Left colon (tissue), 2 donors: ENCODE measurements at places on chromosomes 16 and 17. TPM values are rescaled to one million over a fixed set of nuclear protein-coding genes. Genes with fewer than 3 reads are reported as not detected.

Gene AURKB
- 6.4 TPM for total RNA-seq

Gene INTS2
- total RNA-seq = 9.8 TPM

Gene PRKCB
- total RNA-seq = 3.8 TPM

Gene TNK1
- 24.9 TPM for total RNA-seq

Gene SMPD3
- total RNA-seq = 71.5 TPM

Gene PDE6G
- total RNA-seq = 0.34 TPM

GRCh38 chr17:14470417-14470816 is 169.5 kb downstream of the HS3ST3B1 start:
- no peak for DNase-seq

GRCh38 chr16:57749856-57750452 is 14.4 kb downstream of the KATNB1 start:
- DNase-seq = no peak

- no peak for DNase-seq
These were observed 17.9 kb upstream of the NSMCE1 start for GRCh38 chr16:27286451-27286850.

DNA sequence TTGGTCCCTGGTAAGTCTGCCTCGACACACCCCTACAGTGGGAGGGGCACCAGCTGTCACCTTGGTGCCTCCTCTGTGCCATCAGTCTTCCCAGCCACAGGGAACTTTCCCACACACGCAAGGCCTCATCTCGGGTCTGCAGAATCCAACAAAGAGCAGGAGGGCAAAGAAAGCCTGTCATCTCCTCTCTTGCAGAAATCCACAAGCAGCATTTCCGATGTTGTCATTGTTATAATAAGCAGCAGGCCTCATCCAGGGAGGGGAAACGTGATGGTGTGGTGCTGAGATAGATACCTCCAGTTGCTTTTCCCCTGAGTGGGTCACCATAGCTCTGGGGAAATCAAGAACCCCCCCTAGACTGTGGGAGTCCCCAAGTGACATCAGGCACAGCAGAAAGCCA is 110.4 kb downstream of the CMIP start:
- no peak for DNase-seq

- DNase-seq = no peak
These were observed 881.3 kb downstream of the CDH11 start for GRCh38 chr16:64240586-64240985.

DNA sequence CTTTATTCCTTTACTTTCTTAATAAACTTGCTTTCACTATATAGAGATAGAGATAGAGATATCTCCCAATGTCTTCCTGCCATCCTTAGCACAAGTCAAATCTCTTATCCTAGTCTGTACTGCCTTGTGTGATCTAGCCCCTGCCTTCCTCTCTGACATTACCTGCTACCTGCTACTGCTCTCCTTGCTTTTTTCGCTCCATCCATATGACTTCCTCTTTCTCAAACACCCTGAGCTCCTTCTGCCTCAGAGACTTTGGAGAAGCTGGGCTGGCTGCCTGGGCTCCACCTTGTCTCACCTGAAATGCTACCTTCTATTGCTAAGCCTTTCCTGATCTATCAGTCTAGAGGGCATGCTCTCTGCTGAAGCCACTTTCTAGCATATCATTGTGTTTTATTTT is 24.7 kb upstream of the WSB1 start:
- no peak for DNase-seq

DNA sequence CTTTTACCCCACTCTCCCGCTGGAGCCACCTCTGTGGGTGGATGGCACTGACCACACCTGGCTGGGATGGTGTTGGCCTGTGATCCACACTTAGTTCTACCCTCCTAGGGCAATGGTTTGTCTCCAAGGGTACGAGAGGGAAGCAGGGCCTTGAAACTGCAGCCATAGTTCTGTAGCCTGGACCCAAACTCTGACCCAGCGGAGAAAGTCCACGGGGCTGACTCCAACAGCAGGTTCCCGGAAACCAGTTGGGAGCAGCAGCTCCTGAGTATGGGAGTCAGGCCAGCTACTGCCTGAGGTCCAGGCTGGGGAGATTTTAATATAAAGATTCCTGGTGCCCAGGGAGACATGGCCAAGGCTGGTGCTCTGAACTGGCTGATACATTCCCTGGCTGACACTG is 23.6 kb upstream of the MTSS2 start:
- no peak for DNase-seq

GRCh38 chr17:73711184-73711583 is 66.9 kb upstream of the SDK2 start:
- DNase-seq = no peak

DNA sequence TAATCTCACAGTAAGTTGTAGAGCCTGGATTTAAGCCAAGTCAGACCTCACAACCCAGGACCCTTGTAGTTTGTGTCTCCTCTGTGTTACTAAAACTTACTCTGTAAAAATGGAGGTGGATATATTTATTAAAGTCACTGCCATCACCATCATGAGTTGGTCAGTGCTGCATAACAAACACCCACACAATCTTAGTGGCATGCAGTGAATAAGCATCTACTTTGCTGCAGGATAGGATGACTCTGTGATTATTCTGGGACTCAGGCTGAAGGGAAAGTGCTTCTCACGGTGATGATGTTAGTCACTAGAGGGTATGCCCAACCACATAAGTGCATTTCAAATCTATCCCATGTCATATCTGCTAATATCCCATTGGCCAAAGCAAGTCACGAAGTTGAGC is 398.7 kb downstream of the XYLT1 start:
- DNase-seq = no peak

GRCh38 chr17:68296217-68297191 is 5.2 kb downstream of the ARSG start:
- no peak for DNase-seq

DNA sequence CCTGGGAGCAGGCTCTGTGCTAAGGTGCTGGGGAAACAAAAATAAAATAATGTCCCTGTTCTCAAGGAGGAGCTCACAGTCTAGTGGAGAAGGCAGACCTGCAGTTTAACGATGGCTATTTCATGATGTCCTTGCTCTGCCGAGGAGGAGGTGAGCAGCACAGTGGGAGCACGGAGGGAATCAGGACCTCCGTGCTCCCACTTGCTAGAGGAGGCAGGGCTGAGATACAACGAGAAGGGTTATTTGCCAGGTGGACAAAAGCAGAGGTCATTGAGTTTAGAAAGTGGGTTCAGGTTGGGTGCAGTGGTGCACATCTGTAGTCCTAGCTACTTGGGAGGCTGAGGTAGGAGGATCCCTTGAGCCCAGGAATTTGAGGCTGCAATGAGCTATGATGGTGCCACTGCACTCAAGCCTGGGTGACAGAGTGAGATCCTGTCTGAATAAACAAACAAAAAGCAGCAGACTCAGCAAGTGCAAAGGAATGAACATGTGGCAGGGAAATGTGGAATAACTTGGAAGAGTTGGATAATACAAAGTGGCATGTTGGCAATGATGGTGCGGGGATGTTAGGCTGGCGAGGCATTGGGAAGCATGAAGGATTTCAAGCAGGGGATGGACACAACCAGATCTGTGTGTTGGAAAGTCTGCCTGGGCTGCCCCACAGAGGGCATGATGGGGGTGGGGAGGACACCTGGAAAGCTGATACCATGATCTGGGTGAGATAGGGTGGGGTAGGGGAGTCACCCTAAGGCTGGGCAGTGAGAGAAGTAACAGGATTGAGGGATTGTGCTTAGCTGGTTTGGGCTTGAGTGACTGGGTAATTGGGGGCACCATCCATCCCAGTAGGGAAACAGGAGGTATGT is 12.8 kb upstream of the TNS4 start:
- DNase-seq = no peak

- no peak for DNase-seq
These were observed 20.9 kb downstream of the IRX3 start for GRCh38 chr16:54265575-54266107.

DNA sequence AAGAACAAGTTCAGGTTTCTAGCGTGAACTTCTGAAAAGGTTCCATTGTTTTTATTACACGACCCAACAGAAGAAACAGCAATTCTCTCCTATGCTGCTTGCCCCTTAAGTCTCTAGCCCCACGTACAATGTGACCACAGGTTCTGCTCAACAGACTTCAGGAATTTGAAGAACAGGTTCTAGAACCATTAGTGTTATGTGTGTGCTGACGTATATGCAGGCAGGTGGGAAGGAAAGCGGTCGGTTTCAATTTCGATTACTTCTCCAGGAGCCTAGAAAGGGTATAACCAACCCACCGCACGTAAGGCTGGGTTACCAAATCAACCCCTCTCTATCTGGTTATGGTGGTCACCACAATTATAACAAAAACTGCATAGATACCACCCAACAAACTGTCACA is 39.4 kb downstream of the XPO6 start:
- DNase-seq = no peak

DNA sequence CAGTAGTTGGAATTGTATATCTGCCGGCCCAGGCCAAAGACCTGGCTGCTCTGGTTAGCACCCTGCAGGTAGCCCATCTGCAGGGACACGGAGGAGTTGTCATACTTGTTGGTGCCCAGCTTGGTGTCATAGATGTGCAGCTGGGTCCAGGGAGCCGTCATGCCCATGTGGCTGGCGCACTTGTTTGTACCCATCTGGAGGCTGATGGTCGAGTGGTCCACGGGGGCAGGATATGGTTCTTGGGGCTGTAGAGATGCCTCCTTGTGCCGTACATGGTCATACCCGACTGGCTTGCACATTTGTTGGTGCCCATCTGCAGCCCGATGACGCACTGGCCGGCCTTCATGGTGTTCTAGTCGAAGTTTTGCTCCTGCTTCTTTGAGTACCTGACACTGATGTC is 6.0 kb downstream of the CDH3 start:
- no peak for DNase-seq

DNA sequence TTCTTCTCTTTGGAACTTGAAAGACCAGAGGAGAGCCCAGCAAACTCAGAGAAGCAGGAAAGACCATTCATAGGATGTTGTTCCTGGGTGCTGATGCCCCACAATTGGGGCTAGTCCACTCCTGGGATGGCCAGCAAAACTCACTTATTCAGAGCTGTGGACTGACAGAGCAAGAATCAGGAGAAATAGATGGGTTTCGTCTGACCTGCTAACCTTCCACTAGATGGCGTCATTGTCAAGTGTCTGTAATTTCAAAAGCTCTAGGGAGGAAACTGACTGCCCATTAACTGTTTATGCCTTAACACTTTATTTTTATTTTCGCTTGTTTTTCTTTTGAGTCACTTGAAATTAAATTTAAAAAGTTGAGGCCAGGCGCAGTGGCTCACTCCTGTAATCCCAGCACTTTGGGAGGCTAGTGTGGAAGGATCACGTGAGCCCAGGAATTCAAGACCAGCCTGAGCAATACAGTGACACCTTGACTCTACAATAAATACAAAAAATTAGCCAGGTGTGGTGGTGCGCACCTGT is 28.7 kb upstream of the MILR1 start:
- no peak for DNase-seq

DNA sequence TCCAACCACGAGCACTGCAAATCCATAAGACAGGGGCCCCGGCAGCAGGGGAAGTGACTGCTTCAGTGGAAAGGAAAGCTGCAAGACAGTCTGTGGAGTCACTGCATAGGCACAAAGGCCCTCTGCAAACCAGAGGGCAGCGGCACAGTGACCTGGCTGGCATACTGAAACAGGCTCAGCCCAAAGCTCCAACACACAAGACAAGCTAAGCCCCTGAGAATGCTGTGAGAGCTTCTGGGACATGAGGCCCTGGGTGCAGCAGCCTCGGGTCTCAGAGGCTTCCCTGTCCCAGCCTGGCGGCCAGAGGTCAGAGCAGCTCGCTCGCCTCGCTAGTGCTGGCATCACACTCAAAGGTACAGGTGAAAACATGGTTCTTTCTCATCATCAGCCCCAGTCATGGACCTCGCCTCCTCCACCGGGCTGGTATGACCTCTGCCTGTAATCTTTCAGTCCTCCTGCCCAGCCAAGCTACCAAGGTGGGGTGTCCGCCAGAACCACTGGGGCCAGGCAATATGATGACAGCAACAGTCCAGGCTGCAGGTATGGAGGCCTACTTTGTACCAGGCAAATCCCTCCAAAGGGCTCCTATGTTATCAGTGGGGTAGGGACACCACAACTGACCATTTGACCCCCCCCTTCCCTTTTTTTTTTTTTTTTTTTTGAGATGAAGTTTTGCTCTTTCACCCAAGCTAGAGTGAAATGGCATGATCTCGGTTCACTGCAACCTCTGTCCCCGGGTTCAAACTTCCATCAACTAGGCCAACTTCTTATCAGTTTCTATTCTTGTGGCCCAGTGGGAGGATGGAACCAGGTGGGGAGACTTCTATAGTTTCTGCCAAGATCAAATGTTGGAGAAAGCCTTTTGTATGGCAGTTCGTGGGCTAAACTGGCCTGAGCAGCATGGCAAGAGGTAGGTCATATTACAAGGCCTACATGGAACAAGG is 19.2 kb downstream of the ST3GAL2 start:
- DNase-seq = no peak

- DNase-seq = no peak
These were observed 5.3 kb upstream of the GPRC5C start for GRCh38 chr17:74426551-74427047.

DNA sequence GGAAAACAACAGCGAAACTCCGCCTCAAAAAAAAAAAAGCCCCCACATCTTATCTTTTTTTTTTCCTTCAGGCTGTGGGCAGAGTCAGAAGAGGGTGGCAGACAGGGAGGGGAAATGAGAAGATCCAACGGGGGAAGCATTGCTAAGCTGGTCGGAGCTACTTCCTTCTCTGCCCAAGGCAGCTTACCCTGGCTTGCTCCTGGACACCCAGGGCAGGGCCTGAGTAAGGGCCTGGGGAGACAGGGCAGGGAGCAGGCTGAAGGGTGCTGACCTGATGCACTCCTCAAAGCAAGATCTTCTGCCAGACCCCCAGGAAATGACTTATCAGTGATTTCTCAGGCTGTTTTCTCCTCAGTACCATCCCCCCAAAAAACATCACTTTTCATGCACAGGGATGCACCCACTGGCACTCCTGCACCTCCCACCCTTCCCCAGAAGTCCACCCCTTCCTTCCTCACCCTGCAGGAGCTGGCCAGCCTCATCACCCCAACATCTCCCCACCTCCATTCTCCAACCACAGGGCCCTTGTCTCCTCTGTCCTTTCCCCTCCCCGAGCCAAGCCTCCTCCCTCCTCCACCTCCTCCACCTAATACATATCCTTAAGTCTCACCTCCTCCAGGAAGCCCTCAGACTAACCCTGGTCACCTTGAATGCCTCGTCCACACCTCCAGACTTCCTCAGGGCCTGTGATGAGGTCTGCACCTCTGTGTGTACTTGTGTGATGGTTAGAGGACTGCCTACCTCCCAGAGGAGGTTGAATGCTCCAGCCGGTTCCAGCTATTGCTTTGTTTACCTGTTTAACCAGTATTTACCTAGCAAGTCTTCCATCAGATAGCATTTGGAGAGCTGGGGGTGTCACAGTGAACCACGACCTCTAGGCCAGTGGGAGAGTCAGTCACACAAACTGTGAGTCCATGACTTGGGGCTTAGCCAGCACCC is 1.2 kb upstream of the HBA1 start:
- no peak for DNase-seq
